ENCODE measurements at places on chromosomes 12 and 14. TPM values are rescaled to one million over a fixed set of nuclear protein-coding genes. Genes with fewer than 3 reads are reported as not detected.

Gene MON2
- total RNA-seq: 16.8 TPM

Gene CLEC4D
- not detected for total RNA-seq

Gene FAM181A
- total RNA-seq: not detected

Gene KERA
- total RNA-seq: not detected

Gene BCL7A
- 3.1 TPM for total RNA-seq

Gene HOXC13
- 9.1 TPM for total RNA-seq

Gene SLC5A8
- not detected for total RNA-seq

Gene KRT72
- total RNA-seq: not detected

Gene TSPAN19
- 0.06 TPM for total RNA-seq

Gene GLS2
- total RNA-seq: not detected

- DNase-seq: no peak
Measured at GRCh38 chr14:38710881-38711280, 392.2 kb downstream of the SEC23A start.

DNA sequence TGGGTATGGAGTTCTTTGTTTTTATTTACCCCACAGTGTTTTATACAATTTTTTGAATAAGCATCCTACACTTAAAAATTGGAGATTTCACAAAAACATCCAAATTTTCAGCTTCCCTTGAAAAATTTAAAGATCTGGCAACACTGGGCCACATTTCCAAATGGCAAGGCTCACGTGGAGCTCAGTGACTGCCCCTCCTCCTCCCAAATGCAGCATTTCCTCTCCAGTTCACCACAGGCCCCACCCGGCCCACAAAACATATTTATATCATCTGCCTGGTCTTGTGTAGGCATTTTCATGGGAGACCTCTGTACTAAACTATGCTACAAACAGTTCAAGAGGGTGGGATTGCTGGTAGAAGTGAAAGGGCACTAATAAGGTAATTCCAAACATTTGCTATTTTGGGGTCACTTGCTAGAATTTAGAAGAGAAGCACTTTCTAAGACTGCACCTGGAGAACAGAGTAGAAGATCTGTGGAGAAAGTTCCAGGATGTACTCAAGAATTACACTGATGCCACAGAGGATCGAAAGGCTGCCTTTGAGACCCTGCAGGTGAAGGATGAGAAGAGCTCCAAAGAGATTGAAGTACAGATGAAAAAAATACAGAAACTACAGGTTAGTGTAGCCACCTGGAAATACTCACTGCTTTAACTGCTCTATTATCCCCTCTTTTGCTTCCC is 7.3 kb downstream of the FKBP11 start:
- no peak for DNase-seq

GRCh38 chr12:50240096-50240791 is 43.1 kb downstream of the LIMA1 start:
- DNase-seq: no peak

DNA sequence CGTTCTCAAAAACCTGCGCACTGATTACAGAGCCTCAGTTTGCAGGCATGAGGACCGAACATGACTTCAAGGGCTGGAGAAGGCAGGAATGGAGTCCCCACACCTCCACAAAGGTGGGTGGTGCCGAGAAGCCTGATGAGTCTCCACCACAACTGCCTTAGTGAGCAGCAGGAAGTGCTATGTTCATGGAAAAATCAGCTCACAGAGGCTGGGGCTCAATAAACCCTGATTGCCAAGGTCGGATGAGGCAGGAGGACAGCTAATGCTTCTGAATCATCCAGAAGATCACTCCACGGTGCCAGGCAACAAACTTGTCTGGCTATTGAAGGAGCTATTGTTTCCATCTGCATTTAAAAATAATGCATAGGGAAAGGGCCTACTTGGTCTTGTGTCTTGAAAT is 31.1 kb downstream of the APPL2 start:
- peak; percentile 79 for DNase-seq

GRCh38 chr12:53082637-53083175 is 3.5 kb upstream of the SPRYD3 start:
- no peak for DNase-seq

DNA sequence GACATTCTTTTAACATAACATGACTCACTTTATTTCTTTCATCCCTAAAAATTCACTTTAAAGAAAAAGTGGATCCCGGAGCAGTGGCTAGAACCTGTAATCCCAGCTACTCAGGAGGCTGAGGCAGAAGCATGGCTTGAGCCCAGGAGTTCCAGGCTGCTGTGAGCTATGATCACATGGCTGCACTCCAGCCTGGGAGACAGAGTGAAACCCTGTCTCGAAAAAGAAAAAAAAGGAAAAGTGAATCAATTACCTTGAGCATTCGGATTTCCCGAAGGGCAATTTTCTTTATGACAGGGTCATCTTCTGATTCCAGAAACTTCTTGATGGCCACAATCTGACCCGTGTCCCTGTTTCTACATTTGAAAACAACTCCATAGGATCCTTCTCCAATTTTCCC is 1.2 kb downstream of the CDKL1 start:
- no peak for DNase-seq

DNA sequence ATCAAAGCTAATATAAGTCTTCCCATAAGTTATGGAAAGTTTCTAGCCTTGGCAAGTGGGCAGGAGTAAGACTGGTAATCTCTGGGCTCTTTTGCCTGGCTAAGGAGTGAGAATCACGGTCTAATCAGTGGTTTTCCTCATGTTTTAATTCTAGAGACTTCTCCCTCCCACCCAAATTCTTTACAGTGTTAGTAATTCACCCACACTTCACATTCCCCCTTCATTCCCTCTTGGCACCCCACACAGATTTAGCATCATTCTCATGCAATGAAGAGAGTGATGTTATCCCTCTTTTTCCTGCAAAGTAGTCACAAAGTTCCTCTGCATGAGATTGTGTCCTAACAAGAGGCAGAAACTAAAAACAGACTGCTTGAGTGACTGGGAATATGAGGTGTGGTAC is 28.6 kb upstream of the CACNA2D4 start:
- DNase-seq: no peak

DNA sequence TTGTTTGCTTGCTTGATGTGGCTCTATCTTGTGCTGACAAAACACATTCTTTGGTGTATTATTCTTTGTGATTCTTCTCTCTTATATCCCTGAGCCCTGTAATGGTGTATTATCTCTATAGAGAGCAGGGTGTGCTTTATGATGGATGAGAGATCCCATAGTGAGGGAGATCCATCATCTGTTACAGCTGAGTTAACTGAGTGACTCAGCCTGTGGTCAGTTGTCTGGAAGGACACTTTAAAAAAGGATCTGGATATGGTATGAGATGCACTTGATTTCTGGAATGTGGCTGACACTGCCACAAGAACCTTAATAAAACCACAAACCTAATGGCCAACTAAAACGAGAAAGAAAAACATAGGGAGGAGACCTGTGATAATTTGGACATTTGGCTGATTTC is 461.4 kb upstream of the SYT1 start:
- DNase-seq: peak; percentile 95

GRCh38 chr12:7496451-7496850 is 7.1 kb downstream of the CD163 start:
- DNase-seq: no peak

GRCh38 chr14:100278702-100279101 is 27.5 kb downstream of the SLC25A29 start:
- DNase-seq: peak; percentile 58

DNA sequence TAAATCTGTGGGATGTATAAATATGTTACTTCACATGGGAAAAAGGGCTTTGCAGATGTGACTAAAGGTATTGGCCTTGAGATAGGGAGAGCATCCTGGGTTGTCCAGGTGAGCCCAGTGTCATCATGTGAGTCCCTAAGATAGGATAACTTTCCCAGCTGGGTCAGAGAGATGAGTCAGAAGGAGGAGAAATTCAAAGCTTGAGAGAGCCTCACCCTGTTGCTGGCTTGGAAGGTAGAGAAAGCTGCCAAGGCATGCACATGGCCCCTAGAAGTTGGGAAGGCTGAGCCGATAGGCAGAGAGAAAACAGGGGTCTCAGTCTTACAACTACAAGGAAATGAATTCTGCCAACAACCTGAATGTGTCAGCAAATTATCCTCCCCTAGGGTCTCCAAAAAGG is 213.0 kb downstream of the ADGRD1 start:
- no peak for DNase-seq

- DNase-seq: no peak
Measured at GRCh38 chr12:115640929-115641328, 636.6 kb downstream of the MED13L start.

DNA sequence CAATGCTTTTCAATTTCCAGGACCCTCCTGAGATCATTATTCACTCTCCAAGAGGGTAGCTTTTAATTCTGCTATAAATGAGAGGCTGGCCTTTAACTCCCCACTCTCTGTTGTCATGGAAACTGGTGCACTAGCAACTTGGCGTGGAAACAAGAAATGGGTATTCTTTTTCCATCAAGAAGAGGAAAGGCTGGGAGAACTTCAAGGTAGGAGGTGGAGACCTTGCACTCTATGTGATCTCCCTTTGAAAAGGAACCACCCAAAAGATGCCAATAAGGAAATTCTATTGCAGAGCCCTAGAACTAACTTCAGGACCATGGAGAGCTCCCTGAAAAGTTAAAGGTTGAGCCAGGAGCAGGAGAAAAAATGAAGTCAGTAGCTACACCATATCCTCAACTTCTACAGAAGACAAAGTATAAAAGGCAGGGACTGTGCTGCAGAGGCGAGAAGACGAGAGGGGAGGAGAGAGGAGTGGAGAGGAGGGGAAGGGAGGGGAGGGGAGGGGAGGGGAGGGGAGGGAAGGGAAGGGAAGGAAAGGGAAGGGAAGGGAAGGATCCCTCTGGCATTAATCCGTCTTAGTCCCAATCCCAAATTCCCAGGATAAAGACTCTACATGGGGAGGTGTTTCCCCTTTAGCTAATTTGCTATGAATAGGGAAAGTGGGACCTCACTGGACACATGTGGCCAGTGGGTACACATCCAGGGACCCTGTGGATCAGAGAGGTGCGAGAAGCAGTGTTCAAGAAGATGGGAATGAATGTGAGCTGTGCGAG is 46.7 kb upstream of the FICD start:
- DNase-seq: peak; percentile 49

GRCh38 chr14:32332415-32333316 is 3.6 kb downstream of the AKAP6 start:
- DNase-seq: no peak

- DNase-seq: no peak
Measured at GRCh38 chr14:96202441-96203094, 2.1 kb upstream of the BDKRB2 start.

DNA sequence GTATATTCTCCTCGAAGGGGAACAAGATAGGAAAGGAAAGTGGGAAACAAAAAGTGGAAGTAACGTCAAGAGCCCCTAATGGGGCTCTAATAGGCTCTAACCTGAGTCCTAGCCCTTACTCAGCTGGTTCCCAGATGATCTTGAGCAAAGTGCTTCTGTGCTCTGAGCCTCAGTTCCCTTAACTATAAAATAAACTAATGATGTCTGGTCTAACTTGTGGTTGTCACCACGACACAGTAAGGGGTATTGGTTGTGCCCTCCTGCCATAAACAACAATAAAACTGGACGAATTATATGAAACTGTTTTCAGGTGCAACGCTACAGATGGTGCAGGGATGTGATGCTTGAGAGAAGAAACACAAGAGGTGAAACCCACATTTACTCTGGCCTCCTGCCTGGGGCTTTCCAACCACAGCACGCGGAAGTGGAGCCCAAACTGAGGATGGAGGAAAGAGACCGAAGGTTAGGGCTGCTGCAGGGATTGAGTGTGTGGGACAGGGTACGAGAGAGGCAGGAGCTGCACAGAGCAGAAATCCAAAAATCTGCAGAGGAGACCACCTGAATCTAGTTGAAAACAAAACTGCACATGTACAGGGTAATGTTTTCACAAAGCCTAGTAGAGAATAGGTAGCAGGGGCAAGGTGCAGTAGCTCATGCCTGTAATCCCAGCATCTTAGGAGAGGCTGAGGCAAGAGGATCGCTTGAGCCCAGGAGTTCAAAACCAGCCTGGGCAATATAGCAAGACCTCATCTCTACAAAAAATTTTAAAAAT is 45.6 kb upstream of the BCL2L14 start:
- no peak for DNase-seq

DNA sequence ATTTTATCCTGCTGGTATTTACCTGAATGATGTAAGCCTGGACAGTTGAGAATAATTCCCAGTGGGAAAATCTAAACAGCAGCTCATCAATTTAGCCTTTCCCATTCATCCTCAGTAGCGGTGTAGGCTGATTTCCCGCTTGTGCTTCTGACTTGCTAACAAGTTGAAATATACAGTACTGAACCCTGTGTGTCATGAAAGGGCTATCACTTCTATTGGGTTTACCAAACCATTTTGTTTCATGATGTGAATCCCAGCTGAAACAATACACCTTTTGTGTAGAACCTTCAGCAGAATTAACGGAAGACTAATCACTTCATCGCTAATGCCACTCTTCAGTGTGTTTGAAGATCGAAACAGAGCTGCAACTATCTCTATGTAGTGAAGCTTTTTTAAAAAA is 88.4 kb downstream of the POLR3B start:
- DNase-seq: no peak

DNA sequence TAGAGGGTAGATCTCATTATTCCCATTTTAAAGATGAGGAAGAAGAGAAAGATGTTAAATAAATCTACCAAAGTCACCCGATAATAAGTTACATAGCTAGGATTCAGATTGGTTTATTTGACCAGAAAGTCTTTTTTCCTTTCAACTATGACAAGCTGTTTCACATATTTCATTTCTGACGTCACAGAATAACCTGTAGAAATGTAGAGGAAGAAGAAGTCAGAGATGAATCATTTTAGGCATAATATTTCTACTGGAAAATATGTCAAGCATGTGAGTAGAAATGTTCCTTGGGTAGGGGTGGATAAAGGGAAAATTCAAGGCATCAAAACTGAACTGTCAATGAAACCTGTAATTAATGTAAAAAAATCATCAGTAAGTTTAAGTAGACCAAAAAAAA is 107.0 kb downstream of the MGST1 start:
- peak; percentile 41 for DNase-seq

DNA sequence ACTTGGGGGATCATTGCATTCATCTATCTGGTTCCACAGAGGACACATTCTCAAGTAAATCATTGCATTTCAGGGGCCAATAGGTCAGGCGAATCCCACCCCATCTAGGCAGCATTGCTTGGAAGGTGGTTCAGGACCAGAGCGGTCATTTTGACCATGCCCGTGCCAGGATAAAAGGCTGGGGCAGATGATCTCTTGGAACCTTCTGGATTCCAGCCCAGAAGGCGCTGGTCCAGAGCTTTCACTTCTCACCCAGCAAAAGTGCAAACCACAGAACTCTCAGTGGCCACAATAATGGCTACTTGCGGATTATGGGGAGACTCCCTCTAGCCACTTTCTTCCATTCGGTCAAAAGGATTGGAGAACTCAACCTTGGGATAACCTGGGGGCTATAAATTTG is 595 bp upstream of the KRT85 start:
- no peak for DNase-seq

DNA sequence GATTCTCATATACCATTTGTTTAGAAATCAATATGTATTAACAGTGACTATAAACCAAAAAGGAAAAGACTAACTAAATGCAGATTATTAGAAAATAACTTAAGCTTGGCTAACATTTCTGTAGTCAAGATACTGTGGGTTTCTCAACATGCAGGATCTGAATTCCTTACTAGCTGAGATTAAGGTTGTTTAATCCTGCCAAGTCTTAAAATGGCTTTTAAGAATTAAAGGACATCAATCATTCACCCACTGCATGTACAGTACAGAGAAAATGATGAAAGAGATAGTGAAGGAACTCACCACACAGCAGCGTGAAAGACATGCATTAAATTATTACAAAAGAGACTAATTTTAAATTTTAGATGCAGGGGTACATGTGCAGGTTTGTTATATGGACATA is 3.8 kb downstream of the ACSS3 start:
- no peak for DNase-seq
